ENCODE measurements at places on chromosomes 11 and 22.

DNA sequence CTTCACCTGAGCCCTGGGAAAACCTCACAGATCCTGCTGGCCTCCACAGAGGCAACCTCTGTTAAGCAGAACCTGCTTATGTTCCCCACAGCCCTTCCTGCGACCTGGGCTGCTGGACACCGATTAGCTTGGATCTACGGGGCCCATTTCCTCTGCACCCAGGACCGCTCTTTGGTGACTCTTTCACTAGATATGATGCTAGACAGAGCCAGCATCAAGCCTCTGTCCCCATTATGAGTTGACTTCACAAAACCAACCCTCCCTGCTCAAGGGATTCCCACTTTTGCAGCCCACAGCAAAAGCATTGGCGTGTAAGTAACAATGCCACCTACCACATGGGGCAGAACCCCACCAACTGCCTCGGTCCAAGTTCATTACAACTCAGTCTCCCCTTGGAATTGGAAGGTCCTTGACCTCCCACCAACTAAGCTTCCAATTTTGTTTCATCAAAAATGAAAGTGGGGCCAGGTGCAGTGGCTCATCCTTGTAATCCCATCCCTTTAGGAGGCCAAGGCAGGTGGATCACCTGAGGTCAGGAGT, 15.2 kb upstream of the TMPRSS4 start:
- no peak for DNase-seq

GRCh38 chr11:36390963-36391471, 94.9 kb downstream of the PRR5L start:
- DNase-seq: no peak

DNA sequence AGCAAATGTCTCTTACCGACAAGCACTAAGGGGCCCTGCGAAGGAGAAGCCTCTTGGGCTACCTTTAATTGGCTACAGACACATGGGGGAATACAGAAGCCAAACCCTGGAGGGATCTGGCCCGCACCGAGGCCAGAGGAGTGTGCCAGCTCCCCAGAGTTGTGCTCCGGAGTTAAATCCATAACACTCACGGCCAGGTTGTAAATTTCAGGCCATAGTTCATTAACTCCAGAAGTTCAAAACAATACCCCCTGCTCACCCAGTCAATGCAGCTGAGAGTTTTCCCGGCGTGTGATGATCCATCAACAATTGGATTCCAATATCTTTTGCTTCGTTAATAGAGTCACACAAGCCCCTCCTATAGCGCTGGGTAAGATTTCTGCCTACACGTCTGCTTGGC, 371.5 kb downstream of the NXPE2 start:
- no peak for DNase-seq

- no peak for DNase-seq
These were observed 19.8 kb upstream of the EHF start for GRCh38 chr11:34601085-34601444.

- DNase-seq: no peak
These were observed 59.8 kb downstream of the CEP57 start for GRCh38 chr11:95850137-95850536.

- DNase-seq: no peak
These were observed 46.4 kb upstream of the CD82 start for GRCh38 chr11:44518968-44519550.

- DNase-seq: no peak
These were observed 47.7 kb downstream of the LRFN4 start for GRCh38 chr11:66904561-66904960.

DNA sequence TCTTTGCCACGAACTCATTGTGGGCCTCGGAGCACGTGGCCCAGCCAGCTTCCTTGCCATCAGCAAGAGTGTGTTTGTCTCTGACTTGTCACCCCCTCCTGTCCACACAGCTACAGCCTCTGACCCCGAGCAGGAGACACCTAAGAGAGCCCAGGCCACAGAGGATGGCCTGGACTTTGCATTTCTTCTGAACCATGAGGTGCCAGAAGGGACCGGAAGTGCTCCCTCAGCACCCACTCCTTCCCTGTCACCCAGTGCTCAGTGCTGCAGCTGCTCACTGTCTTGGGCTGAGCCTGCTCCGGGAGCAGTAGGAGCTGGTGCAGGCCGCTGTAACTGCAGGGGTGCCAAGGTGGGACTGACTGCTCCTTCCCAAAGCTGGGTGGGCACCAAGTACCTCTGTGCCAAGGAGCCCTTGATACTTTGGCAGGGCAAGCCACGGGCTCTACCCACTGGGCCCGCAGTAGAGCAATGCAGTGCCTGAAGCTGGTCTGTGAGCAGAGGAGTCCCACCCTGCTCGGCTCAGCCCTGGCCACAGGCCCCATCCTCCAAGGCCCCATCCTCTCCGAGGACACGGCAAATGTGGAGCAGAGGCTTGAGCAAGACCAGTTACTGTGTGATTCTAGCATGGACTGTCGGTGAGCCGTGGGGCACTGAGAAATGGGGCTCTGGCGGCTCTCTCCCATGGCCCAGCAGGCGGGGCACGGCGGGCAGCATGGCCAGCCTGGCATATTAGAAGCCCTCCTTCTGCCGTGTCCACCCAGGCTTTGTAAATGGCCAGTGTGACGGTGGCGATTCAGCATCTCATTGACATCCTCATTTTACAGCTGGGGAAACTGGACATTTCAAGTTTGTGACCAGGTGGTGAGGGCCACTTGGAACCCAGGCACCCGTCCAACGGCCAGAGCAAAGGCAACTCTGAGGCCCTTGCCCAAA, 6.3 kb downstream of the GRK2 start:
- DNase-seq: no peak

GRCh38 chr11:117057317-117057716, 40.9 kb downstream of the SIK3 start:
- no peak for DNase-seq

GRCh38 chr11:123437236-123437979, 7.3 kb downstream of the GRAMD1B start:
- no peak for DNase-seq
